ENCODE measurements at places on chromosomes 5 and 9.

GRCh38 chr5:171387970-171388815 lies 544 bp downstream of the NPM1 start:
- DNase-seq: peak; percentile 78

GRCh38 chr5:153902016-153902415 lies 136.7 kb downstream of the FAM114A2 start:
- no peak for DNase-seq

GRCh38 chr5:115601701-115602590 lies at the start of gene TICAM2:
TSS of gene TICAM2 (minus strand) at chr5:115602479. CDS start at chr5:115581256, 21,223 bp downstream.
- peak; percentile 80 for DNase-seq

GRCh38 chr5:362978-363765 lies 41.7 kb downstream of the AHRR start:
- DNase-seq: no peak

DNA sequence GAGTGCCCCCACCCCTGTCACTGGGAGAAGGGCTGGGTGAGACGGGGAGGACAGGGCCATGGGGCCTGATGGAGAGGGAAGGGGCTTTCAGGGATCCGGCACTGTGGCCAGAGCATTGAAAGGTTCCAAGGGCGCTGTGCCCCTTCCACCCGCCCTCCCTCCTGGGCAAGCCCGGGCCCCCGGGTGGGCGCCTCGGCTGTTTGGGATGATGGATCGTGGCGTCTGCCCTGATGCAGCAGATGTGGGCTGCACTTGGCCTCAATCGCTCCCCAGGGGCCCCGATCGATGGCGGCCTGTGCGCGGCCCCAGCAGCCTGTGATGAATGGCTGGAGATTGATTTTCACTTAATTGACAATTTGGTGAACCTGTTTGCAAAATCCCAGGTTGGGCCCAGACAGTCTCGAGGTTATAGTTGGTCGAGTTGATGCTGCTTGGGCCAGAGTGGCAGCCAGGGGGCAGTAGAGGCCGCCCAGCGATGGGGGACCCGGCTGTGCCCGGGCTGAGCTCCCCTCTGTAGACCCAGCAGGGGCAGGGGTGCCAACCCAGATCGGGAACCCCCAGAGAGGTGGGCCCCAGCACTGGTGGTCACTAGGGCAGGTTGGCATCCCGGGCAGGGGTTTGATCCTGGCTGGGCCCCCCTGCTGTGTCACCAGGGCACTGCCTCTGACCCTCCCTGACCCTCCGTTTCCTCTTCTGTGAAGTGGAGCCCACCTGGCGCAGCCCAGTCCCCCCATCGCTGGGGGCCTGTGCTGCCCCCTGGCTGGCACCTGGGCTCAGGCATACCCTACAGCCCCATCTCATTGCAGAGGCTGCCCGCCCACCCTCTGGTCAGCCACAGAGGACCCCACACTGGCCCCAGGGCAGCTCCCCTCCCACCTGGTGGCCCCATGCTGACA lies 34.7 kb downstream of the LHX3 start:
- no peak for DNase-seq

DNA sequence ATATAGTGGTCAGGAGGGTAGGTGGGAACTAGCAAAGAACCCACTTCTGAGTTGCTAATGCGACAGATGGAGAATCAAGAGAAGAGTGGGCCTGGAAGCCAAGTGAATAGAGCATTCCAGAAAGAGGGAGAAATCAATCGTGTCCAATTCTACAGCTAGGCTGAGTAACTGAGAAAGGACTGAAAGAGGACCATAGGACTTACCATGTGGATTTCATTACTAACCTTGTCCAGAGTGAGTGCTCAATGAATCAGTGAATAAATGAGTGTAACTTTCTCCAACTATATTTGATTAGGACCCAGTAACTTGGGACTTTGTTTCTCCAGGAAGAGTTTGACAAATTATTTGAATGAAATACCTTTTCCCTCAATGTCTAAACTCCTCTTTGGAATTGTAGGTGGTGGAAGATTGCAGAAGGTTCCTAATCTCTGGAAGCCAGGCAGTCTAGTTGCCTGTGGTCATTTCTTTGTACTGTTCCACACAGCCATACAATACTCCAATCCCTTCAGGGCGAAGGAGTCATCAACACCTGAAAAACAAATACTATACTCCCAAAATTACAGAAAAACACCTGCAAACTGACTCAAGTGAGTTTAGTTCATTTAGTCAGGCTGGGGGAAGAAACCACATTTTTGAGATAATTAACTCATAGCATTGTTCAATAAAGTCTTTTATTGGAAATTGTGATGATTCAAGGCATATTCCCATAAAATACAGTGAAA lies 2.6 kb upstream of the F2RL1 start:
- no peak for DNase-seq

DNA sequence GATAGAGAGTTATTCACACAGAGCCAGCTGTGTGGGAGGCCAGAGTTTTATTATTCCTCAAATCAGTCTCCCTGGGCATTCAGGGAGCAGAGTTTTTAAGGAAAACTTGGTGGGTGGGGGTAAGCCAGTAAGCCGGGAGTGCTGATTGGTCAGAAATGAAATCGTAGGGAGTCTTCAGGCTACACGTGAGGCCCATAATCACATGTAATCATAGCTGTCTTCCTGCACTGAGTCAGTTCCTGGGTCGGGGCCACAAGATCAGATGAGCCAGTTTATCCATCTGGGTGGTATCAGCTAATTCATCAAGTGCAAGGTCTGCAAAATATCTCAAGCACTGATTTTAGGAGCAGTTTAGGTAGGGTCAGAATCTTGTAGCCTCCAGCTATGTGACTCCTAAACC lies 10.8 kb upstream of the TTC39B start:
- no peak for DNase-seq

- DNase-seq: no peak
Observed at GRCh38 chr5:129245489-129245888, 150.9 kb downstream of the ISOC1 start.

DNA sequence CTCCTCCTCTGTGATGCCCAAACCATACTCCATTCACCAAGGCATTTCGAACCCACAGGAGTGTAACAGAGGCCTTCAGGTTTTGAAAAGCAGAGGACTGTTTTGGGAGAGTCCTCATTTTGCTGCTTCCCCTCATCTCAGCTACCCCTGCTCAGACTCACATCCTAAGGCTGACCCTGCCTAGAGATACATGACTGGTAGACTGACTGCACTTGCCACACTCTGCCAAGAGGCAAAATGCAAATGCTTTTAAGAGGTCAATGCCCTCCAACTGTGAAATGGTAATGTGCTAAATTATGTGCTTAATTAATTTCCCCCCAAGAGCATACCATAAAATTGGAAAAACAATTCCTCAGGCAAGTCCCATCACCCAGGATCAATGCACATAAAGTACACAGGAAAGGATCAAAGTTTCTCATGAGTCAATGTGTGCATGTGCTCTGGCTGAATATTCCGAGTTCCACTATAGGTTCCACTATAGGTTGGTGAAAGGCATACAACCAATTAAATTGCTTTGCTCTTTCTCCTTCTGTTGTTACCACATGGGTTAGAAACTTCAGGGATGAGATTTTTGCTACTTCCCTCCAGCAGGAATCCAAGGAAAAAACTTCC lies 87.0 kb downstream of the RGS7BP start:
- no peak for DNase-seq

DNA sequence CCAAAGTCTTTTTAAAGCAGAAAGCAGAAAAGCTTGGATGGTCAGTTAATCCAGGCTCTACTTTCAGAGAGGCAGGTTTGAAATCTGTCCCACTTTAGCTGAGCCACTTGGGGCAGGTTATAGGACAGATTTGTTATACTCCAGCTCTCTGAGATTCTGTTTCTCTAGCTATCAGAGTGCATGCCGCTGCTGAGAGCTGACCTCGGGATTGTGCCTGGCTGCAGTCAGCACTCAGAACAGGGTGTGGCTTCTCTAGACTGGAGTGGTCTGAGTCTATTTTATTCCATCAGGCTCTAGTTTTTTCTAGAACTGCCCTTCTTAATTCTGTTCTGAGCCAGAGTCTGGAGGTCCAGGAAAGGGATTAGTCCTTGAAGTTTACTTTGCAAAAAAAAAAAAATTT lies 67.7 kb downstream of the NDFIP1 start:
- DNase-seq: no peak

DNA sequence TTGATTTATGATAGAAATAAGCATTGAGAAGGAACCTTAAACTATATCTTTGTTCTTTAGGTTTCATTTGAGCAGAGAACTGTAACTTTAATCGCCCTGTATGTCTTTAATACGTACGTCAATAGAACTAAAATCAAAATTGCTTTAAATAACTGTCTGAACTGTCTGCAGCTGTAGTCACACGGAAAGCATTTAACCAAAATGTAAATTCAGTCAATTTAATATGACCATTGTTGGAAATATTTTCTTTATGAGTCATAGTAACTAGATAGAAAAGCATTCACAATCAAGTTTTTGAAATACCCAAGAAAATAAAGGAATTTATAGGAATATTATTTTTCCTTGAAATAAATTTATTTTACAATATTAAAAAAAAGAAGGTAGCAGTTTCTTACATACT lies 157.1 kb upstream of the CDH6 start:
- DNase-seq: no peak

DNA sequence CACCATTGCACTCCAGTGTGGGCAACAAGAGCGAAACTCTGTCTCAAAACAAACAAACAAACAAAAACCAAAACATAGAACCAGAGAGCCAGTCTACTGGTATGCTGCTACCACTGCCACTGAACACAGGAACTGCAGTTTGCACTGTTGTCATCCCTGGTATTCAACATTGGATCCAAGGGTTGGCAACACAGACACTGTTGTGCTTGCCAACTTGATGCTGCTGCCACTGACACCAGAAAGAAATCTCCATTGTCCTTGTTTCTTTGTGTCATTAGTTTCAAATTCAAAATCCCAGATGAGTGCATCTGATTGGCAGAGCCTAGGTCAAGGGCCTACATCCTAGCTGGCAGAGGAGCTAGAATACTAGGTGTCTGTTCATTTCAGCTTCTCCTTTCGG lies 16.2 kb downstream of the HINT1 start:
- no peak for DNase-seq

DNA sequence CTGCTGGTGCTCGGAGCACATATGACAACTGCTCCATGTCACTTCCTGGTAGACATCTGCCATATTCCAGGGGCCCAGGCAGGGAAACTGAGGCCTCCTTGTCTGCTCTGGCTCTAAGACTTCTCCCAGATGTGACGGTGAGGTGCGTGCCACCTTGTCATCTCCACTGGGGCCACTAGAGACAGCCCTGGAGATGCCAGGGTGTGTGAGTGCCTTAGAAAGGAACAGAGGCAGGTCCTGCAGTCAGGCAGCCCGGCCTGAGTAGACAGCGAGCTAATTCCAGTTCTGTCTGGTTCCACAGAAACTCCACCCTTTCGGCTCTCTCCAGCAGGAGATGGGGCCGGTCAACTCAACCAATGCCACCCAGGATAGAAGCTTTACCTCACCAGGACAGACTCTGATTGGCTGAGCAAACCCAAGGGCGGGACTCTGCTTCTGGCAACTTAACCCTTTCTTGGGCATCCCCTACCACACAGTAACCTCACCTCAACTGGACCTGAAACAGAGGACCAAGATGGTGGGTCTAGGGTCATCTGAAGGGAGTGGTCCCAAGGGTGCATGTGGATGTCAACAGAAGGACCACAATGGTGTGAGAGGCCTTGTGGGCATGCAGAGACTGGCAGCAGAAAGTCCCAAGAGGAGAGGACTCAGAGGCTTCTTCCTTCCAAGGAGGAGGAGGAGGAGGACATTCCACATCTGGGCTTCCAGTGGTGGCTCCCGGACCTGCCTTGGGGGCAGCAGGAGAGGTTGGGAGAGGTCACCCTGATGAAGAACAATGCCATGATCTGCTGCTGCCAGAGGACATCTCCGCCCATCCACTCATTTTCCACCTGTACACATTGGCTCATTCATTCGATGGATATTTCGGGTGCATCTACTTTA lies 77.7 kb downstream of the RGS3 start:
- DNase-seq: no peak

DNA sequence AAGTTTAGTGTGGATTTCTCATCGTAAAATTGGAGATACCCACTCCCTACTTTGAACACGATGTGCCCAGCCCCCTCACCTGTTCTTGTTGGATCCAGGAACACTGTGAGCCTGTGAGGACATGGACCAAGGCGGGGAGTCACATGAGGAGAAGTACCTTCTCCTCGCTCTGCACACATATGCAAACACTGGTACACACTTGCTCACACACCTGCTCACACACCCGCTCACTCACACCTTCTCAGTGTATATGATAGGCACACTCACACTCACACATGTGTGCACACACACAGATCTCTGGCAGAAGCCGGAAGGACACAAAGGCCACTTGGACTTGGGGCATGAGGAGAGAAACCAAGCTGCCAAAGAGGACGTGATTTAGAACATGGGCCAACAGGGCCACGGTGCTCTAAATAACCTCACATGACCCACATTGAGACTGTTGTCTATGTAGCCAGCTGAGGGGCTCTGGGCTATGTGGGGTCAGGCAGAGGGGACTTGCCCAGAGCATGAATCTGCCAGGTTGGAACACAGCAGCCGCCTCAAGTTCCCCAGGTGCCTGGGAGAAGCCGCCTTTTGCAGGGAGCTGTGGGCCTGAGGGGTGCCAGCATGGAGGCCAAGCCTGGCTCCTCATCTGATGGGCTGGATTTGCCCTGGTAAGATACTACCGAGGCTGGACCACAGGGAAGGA lies 283.0 kb upstream of the IRX4 start:
- no peak for DNase-seq

GRCh38 chr5:159156426-159157238 lies 52.7 kb downstream of the RNF145 start:
- DNase-seq: peak; percentile 31

DNA sequence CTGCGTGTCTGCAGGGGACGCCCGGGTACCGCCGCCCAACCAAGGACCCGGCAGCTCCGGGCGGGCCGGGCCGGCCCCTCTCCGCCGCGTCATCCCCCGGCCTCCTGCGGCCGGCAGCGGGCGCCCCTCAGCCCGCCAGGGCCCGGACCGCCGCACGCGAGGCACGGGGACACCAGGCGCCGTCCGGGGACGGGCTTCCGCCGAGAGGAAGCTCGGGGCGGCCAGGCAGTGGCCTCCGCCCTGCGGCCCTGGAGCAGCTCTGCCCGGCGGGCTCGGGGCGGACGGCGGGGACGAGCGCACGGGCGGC lies 373 bp downstream of the FBXW5 start:
- no peak for DNase-seq

Data from NCI-H446 (cell line).